Daoy (cell line): ENCODE measurements at places on chromosomes 3 and 15. TPM values are rescaled to one million over a fixed set of nuclear protein-coding genes. Genes with fewer than 3 reads are reported as not detected.

- no peak for DNase-seq
Measured at GRCh38 chr3:112304611-112305010, 10.6 kb upstream of the SLC9C1 start.

DNA sequence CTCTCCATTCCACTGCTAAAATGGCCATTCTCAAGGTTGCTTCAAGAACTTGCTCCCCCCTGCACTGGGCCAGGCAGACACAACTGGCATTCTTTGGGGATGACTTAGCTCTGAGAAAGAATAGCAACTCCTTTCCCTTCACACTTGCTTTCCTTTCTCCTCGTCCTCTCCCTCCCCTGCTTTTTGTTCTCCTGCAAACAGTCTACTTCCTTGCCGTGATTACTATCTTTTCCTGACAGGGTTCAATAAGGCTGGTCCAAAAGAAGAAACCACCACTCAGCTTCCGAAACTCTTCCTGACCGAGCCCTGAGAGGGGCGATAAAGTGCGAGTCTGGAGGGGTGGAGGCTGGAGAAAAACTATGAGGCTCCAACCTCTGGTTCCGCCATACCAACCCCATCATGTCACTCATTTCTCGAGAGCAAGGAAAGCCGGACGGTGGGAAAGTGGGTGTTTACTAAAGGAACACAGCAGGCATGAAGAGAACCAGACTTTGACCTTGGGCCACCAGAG is 5.0 kb downstream of the AMOTL2 start:
- DNase-seq: peak; percentile 62

- DNase-seq: peak; percentile 6
Measured at GRCh38 chr3:146543461-146544001, 876 bp downstream of the PLSCR1 start.

DNA sequence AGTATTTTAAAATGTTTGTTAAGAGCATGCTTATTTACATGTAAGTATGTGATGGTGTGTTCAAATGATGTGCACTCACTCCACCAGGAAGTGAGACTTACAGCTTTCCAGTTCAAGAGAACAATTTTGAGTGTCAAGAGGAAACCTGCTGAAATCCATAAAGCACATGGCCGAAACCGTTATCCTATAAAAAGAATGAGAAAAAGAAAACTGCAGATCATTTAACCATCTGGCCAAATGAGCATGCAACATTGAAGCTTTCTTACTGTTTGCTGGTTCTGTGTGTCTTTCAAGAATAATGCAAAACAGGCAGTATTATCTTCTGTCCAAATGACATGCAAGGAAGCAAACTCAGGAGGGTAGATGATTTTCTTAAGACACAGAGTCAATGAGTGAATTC is 26.3 kb downstream of the GABRR3 start:
- no peak for DNase-seq

GRCh38 chr15:63917588-63918316 is 84.0 kb upstream of the HERC1 start:
- no peak for DNase-seq

DNA sequence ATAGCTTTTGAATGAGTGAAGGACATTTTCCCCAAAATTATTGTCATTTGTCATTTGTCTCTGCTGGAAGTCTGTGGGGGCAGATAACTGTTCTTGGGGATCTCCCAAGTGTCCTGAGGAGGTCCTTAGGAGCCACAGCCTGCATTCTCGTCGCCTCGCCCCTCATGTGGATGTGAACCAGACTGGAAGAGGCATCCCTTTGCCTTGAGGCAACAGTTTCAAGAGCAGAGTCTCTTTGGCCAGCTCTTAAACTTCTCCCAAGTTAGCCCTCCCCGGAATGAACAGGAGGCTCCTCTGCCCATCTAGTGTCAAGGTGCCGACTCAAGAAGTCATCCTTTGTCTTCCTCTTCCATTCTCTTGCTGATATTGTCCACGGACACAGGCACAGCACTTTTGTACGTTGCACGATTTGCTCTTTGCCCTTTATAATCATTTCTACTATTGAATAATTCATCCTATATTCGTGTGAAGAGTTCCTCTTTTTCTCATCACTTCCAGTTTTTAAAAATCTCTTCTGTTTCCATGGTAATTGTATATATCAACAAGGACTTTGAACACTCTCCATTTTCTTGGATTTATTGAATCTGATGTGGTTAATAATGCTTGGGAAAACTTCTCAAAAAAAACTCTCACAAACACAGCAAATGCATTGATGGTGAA is 40.8 kb upstream of the CD47 start:
- DNase-seq: peak; percentile 65

- DNase-seq: no peak
Measured at GRCh38 chr3:30189900-30190299, 416.5 kb upstream of the TGFBR2 start.

GRCh38 chr3:72836923-72837322 is 11.3 kb downstream of the SHQ1 start:
- DNase-seq: no peak

GRCh38 chr3:148367756-148368155 is 329.9 kb upstream of the AGTR1 start:
- DNase-seq: no peak

DNA sequence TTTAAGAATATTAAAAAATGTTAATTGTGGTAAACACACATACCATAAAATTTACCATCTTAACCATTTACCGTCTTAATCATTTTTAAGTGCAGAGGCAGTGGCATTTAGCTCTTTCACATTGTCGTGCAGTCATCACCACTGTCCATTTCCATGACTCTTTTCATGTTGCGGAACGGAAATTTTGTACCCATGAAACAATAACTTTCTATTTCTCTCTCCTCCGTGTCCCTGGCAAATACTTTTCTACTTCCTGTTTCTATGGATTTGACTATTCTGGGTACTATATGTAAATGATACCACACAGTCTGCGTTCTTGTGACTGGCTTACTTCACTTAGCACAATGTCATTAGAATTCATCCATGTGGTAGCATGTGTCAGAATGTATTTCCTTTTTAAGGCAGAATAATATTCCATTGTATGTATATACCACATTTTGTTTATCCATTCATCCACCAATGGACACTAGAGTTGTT is 27.9 kb downstream of the AKAP13 start:
- peak; percentile 12 for DNase-seq

GRCh38 chr3:99013077-99013476 is 111.6 kb upstream of the DCBLD2 start:
- DNase-seq: no peak

DNA sequence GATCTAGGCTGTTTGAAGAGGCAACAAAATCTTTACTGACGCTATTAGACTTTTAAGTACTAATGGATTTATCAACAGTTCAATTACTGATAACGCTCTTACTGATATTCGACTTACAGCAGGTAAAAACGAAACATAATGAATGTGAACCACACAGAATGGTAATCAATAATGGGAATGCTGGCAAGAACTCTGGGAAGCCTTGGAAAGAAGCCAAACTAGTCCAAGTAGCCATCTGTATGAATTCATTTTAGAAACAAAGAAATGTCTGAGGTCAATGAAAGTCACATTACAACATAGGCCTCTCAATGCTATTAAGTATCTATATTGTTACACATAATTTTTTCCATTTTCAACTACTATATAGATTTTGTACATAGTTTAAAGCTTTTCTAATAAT is 130.0 kb downstream of the DMXL2 start:
- DNase-seq: no peak

GRCh38 chr3:61222467-61222866 is 28.8 kb downstream of the FHIT start:
- no peak for DNase-seq

DNA sequence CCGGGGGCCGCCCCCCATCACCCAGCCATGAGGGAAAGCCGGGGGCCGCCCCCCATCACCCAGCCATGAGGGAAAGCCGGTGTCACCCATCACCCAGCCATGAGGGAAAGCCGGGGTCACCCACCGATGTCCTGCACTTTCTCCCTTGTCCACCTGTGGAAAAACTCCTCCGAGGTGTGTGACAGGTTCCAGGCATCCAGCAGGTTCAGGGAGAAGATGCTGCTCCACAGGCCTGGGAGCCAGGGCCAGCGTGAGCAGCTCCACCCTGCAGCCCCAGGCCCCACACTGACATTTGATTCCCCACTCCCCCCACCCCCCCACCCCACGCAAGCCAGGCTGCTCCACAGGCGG is 15.5 kb upstream of the EHD4 start:
- DNase-seq: no peak

GRCh38 chr3:170257145-170257544 is 34.9 kb downstream of the PRKCI start:
- DNase-seq: no peak

DNA sequence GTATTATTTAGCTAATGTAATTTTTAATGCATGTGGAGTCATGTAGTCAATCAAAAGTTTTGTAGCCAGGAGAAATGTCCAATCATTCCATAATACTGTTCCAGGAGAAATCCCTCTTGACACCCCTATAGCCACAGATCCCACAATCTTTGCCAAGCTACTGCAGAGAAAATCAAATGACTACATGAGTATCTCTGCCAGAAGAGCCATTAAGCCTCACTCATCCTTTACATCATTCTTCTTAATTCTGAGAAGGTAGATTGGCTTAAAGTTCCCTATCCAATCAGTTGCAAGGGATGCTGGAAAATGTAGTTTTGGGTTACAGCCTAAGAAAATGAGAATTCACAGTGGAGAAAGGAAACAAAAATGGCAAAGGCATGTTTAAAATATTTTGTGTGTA is 502.1 kb downstream of the ZBBX start:
- DNase-seq: no peak

- DNase-seq: no peak
Measured at GRCh38 chr3:181565416-181565815, 146.3 kb upstream of the SOX2 start.

DNA sequence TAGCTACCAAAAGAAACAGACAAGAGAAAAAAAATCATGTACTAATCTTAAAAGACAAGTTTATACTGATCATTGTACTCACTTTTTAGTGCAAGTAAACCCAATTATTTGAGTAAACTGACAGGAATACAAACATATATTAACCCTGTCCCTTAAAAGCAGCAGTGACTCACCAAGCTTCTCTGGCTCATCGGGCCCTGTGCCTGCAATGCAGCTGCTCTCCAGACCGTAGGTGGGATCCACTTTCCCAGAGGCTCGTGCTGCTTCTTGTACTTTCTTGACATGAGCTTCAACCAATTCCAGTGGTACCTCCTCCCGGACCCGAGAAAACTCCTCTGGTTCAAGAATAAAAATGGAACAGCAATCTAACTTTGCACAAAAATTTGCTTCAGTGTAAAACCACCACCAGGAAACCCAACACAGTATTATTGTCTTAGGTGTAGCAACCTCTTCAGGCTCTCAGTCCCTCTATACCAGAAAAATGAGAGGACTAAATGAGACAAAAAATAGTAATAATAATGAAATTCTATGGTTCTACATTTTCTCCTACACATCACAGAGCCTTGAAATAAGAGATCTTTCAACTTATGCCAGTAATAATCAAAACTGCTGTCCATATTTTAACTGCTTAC is 82.6 kb upstream of the CSPG5 start:
- DNase-seq: peak; percentile 27

DNA sequence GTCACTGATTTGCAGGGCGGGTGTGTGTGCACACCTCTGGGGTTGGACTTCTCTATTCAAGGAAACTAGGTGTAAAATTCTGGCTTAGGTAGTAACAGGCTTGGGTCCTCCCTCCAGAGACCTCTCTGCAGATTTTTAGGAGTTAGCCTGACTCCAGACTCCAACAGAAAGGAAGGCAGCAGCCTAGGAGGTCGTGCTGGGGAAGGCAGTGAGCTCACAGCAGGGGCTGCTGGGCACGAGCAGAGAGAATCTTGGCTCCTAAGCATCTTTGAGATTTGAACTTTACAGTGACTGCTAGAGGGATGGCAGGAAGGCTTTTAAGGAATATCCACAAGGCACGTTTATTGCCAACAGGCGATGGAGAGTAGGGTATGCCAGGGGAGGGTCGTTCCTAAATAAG is 612.6 kb downstream of the FOXP1 start:
- DNase-seq: no peak

DNA sequence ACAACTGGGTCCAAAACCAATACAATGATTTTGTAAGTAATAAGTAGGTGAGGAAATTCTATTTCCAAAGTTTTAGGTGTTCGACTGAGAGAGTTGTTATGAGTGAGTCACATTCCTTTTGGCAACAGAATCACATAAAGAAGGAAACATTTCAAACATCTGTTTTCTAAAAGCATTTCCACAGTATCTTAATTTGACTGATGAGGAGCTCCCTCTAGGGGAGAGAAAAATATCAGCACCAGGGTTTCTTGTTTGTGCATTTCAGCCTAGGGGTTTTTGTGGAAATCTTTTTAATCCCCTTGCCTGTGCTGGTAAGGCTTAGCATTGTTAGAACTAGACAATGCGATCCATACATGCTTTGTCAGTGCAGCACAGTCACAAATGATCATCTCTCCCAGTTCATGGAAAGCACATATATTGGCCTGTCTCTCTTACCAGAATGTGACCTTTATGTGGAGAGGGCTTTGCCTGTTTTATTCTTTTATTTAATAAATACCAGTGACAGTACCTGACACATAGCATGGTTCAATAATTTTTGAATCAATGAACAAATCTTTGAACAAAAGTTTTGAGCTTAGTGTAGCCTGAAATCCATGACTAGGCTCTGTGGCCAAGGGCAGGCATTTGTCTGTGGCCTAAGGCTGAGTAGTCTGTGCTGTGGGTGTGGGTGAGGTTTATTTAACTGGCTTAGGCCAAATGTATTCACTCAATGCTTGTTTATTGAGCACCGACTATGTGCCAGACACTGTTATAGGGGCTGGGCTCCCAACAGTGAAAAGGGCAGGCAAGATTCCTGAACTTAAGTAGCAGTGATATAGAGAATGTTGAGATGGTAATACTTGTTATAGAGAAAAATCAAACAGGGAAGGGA is 21.1 kb upstream of the IQCF6 start:
- DNase-seq: peak; percentile 32

DNA sequence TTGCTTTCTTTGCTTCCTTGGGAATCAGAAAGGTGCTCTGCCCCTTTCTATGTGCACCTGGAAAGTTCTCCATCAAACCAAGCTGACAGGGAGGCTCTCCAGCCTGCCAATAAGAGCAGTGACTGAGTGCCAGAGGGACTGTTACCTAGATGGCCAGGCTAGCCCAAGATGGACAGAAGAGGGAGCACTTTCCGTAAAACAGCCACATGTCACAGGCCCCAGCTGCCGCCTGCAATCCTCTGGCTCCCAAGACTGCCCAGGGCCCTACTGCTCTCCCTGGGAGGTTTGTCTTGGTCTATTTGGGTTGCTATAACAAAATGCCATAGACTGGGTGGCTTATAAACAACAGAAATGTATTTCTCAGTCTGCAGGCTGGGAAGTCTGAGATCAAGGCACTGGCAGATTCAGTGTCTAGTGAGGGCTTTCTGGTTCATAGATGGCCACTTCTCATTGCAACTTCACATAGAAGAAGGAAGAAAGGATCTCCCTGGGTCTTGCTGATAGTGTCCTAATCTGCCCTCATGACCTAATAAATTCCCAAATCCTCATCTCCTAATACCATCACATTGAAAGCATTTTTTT is 72.3 kb downstream of the TAMM41 start:
- DNase-seq: peak; percentile 29

- DNase-seq: no peak
Measured at GRCh38 chr3:30620402-30621360, 14.3 kb downstream of the TGFBR2 start.

The PIK3CA gene
- 20.4 and 32.9 TPM in 2 replicates for total RNA-seq

The EIF4E3 gene
- total RNA-seq: 0.83 and 1.7 TPM in 2 replicates

The GP5 gene
- total RNA-seq: not detected in 2 replicates

The LRRC31 gene
- total RNA-seq: not detected in 2 replicates

The MAN2A2 gene
- 2.1 and 8.2 TPM in 2 replicates for total RNA-seq
